ENCODE measurements at places on chromosomes 4 and X.
A peak's percentile ranks its signal among the peaks of the same experiment; 100 is the strongest.

- DNase-seq: peak; percentile 25
These were observed 550.9 kb upstream of the BOD1L1 start for GRCh38 chr4:14178421-14178820.

DNA sequence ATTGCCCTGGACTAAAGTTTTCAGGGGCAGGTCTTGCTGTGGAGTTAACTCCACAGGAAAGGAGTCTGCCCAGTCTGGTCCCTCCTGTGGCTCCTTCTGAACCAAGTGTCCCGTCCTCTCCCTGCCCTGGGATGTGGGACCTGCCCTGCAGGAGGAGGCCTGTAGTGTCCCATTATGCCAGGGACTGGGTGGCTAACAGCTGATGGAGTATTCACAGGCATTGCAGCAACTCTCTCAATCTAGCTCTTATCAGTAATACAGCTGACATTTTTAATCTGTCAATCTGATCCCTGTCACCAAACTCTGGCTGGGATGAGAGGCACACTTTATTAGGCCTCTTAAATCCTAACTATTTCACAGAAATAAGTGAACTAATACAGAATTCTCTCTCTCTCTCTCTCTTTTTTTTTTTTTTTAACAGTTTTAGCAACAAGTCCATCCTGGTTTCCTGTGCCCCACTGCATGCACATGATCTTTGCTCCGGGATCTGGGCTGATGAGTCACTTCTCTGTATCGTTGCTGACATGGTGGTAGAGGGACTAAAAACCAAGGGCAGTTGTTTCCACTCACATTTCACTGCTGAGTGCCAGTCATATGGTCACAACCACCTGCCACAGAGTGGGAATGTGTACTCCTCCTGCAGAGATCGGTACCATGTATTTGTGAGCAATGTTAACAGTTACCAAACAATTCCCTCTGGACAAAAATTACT is 39.1 kb downstream of the HAND2 start:
- peak; percentile 46 for DNase-seq

- no peak for DNase-seq
These were observed 26.7 kb downstream of the CT45A3 start for GRCh38 chrX:135741192-135741715.

DNA sequence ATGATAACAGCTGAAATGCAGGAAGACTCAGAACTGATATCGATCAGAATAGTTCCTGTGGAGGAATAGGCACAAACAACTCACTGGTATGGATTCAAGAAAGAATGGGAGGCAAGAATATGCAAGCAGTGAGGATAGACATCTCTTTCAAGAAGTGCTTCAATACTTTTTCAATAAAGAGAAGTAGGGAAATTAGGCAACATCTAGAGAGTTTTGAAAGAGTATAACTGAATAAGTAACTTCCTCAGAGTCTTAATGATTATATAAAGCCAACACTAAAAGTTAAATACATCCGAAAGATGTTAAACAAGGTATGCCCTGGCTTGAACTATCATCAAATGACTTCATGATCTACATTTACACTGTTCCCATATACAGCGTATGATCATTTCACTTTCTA is 1443.0 kb downstream of the PCDH7 start:
- no peak for DNase-seq

- DNase-seq: no peak
These were observed 1.1 kb downstream of the SLIT2 start for GRCh38 chr4:20252656-20253282.

GRCh38 chr4:25941457-25942221 is 27.6 kb downstream of the SMIM20 start:
- no peak for DNase-seq

GRCh38 chr4:83261307-83261706 is 23.3 kb downstream of the COQ2 start:
- no peak for DNase-seq

GRCh38 chrX:15838017-15838416 is 16.6 kb downstream of the AP1S2 start:
- DNase-seq: peak; percentile 14

- peak; percentile 65 for DNase-seq
These were observed 3.5 kb downstream of the AP1AR start for GRCh38 chr4:112234952-112235609.

DNA sequence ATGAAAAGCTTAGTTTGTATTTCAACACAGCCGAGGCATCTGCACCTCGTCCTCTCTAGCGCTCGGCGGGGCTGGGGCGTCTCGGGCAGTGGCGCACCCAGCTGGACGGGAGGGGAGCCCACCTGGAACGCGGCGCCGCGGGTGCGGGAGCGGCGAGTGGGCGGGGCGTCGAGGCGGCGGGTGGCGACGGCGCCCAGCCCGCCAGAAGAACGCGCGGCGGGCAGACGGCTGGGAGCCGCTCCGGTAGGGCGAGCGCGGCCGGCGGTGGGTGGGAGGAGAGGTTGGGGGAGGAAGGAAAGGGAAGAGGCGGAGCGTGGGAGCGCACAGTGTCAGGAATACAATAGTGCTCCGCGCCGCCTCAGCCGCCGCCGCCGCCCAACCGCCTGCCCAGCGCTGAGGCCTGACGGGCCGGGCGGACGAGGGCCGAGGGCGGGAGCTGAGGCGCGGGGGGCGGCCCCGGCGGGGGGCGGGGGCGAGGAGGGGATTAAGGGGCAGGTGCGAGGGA is at the start of gene JADE3:
JADE3 (plus strand) TSS at position 324 of the 505 bp plus-strand sequence. CDS start 72,474 bp downstream, outside the sequence.
- DNase-seq: peak; percentile 31

- no peak for DNase-seq
These were observed 9.1 kb downstream of the DCTD start for GRCh38 chr4:182908124-182908523.

GRCh38 chrX:154809939-154810665 is 4.8 kb upstream of the MPP1 start:
- peak; percentile 32 for DNase-seq

DNA sequence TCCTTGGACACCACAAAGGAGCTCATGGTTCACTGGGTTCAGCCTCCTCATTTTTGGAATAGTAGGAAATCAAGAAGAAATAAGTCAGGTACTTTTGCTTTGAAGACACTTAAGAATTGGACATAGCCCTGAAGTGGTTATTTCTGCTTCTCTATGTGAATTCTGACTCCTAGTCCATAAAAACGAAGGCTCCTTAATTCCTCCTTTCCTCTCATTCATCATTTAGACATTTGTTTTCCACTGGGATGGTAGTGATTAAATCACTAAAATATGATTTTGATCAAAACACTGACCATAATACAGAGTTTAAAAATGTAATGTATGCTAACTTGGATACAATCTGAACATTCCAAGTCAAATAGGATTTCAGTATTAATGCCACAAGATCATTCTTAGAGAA is 34.7 kb upstream of the CYP2U1 start:
- DNase-seq: no peak

DNA sequence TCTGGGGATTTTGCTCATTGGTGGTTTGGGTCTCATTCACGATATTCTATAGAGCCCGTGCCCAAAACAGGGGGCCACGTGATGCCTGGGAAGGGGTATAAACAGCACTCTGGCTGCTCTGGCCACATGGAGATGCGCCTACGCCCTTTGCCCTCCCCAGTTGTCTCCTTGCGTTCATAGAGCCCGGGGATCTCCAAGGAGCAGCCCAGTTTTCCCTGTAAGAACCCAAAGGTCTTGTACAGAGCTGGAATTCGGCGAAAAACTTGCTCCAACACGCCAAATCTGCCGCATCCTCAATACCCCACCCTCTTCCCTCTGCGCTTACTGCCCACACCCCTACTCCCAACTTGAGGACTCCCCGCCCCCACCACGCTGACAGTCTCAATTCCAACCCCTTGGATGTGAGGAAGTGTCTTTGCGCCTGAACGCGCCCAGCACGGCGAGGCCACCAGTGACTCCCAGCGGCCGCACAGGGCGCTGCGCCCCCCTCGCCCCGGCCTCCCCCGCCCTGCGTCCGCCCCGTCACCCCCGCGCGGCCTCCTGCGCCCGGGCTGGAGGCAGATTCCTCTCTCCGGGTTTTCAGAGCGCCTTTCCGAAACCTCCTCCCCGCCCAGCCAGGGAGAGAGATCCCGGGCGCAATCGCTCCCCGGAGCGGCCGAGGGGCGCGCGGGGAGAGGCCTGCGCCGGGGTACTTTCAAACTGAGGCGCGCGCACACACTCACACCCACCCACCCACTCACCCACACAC is at the start of gene NHS:
NHS (plus strand) TSS at position 582 of the 748 bp plus-strand sequence. CDS start 558 bp downstream, outside the sequence.
- DNase-seq: no peak

DNA sequence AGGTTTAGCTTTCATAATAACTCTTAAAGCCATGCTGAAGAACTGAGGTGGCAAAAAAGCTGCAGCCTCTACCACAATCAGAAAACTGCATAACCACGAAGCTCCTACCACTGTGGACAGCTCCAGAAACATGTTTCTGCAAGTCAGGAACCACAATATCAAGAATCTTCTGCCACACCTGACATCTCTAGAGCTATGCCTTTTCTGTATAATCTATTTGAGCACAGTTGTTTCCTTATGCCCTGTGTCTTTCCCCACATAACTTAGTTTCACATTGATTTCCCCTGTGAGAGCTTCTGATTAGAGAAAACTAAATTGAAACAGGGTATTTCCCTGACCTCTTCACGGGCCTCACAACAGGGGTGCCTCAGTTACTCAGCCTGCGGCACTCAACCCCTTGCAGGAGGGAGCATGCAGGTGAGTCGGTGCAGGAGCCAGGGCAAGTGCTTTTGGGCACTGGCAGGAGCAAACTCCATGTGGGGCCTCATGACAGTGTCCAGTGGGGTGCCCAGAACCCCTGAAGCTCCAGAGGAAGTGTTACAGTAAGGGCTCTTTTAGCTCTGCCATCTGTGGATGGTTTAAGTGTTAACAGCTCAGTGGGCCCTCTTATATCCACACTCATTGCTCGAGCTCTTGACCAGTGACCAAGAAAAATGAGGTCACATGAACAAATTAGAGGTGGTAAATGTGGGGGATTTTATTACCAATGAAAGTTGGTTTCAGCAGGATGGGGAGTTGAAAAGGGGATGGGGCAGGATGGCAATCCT is 132.8 kb upstream of the BMP3 start:
- peak; percentile 6 for DNase-seq

DNA sequence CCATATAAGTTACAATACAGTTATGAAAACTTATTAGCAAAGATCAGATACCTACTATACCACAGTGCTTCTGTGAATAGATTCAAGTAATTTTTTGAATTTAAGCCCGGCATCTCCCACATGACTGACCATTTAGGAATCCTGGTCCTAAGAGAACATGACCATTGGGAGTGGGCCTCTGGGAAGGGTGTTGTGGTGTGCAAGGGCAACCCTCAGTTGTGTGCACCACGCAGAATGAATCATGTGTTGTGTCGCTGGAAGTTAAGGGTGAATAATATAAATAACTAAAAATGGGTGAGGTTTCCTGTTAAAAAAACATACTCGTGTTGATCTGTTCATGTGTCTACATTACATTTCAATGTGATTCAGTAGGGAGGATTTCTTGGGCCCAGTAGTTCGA is 15.5 kb downstream of the CPE start:
- DNase-seq: no peak

- peak; percentile 45 for DNase-seq
These were observed 231.1 kb upstream of the CENPE start for GRCh38 chr4:103429283-103429682.

GRCh38 chrX:84133023-84133422 is 55.0 kb downstream of the RPS6KA6 start:
- DNase-seq: no peak

DNA sequence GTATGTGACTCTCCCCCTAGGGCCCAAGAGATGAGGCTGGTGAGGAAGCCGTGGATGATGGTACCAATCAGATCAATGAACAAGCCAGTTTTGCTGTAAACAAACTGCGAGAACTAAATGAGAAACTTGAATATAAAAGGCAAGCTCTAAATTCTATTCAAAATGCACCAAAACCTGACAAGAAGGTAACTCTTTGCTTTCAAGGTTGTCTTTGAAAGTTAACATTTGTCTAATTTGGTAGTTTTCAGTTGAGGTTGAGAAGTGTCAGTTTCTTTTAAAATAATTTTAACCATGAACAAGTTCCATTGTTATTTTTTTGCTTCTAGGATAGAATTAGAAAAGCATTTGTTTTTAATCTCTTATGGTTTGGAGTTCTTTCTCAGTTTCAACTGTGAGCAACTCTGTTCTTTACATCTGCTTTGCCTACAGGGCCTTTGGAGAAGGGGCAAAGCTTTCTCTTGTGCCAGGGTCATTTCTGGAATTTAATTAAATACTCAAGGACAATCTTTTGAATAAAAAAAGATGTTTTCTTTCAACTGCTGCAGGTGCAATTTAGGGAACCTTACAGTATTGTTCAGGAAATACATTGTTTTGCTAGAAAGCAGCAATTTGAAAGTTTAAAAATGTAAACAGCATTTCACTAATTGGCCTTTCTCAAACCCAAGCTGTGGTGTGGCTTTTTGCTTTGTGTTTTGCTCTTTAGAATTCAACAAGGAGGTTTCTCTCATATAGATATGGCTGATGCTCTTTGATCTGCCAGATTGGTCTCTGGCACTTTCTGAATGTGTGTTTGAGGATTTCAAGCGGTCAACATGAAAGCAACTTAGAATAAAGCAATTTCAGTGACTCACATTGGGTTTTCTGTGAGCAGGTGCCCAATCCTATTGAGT is 62.9 kb downstream of the LRP2BP start:
- DNase-seq: peak; percentile 69

DNA sequence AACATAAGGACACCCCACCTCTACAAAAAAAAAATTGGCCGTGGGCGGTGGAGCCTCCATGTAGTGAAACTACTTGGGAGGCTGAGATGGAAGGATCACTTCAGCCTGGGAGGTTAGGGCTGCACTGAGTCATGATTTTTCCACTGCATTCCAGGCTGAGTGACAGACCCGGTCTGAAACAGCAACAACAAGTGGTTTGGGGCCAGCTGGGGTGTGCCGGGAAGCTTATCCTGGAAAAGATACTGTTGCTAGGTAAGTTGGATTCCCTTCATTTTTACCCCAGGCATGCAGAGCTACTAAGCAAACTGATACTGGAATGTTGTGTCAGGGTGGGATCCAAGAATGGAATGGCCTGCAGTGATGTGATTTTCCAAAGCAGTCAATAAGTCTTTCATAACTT is 57.0 kb downstream of the XAGE2 start:
- DNase-seq: no peak

DNA sequence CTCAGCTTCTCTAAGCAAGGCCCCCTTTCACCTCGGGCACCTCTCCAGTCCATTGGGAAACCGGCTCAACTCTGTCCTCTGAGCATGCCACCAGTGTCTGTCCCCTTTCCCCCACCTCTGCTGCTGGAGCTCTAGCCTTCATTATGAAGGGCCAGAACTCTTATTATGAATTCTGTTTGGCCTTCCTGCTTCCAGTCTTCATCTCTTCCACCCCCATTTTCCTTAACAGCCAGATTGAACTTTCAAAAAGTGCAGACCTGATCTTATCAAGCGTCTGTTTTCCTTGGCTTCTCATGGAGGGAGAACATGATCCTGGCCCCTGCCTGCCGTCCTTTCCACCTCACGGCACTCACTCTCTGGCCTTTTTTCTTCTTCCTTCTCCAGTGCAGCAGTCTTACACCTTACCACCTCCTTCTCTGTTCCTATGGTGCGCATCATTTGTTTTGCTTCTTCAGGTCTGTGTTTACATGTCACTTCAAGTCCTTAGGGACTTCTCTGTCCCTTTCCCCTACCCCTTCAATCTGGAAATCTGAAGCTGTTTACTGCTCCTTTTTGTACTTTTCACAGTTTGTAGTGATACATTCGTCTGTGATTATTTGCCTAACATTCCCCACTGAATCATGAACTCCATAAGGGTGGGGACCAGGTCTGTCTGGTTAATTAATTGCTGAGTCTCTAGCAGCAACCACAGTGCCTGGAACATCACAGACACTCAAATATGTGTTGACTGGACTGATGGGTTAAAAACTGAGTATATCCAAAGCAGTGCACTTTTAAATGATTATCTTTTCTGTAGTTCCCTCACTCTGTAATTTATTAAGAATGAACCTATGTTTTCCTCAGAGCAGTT is 55.8 kb downstream of the FNIP2 start:
- no peak for DNase-seq

GRCh38 chr4:158166701-158167100 is 6.1 kb downstream of the GASK1B start:
- DNase-seq: no peak

- DNase-seq: no peak
These were observed 10.2 kb downstream of the ASIC5 start for GRCh38 chr4:155855897-155856296.
